ENCODE measurements at places on chromosomes 7 and 10.

DNA sequence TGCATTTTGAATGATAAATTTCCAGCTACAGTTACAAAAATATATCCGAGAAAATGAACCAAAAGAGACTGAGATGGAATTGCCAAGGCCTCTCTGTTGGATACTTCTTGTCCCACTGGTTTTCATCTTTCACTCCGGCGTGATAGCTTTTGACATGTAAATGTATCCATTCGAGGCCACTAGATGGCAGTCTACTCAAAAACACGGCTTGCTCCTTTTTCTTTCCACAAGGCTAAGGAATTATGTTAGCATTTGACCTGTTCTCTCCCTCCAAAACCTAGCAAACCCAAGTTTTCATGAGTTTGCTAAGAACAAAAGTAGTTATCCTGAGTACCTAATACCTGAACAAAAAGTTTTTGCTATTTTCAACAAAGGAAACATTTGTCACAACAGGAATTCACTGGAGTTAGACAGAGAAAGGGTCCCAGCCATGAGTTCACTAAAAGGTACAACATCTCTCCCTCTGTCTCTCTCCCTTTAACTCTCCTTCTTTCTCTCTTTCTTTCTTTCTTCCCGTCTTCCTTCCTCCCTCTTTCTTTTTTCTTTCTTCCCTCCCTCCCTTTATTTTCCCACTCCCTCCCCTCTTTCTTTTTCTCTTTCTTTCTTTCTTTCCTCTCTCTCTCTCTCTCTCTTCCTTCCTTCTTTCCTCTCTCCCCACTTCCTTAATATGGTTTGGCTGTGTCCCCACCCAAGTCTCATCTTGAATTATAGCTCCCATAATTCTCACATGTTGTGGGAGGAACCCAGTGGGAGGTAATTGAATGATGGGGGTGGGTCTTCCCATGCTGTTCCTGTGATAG is 207.9 kb upstream of the MYO3A start:
- DNase-seq: no peak

DNA sequence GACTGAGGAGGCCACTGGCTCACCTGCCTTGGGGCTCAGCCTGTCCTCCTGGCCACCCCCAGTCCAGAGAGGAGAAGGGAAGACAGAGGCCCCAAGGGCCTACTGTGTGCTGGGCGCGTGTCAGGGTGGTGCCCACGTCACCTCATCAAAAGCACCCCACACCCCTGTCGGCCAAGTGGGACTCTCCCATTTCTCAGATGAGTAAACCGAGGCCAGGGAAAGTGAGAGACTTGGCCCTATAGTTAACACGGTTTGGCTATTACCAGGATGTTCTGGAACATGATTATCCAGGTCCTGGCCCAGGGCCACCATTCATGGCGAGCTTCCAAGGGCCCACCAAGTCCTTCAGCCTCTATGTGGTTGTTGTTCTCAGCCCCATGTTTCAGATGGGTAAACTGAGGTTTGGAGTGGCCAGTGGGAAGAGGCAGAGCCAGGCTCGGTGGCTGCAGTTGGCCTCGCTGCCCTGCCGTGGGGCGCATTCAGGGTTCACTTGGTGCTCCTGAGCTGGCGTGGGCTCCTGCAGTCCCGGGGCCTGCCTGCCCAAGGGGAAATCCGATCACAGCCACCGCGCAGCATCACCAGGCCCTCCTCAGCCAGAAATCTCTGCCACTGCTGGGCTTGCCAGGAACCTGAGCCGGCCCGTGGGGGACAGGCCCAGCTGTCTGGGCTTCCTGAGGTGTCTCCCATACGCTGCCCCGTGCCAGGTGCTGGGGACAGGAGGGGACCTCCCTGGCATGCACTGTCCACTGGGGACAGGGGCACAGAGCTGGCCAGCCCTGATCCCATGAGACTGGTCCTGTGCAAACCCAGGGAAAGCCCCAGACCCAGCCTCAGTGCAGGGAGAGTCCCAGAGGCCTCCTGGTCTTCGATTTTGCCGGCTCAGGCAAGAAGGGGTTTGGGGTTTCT is 117.7 kb upstream of the TNRC18 start:
- no peak for DNase-seq

GRCh38 chr7:121279822-121280221 is 49.0 kb upstream of the WNT16 start:
- DNase-seq: no peak

DNA sequence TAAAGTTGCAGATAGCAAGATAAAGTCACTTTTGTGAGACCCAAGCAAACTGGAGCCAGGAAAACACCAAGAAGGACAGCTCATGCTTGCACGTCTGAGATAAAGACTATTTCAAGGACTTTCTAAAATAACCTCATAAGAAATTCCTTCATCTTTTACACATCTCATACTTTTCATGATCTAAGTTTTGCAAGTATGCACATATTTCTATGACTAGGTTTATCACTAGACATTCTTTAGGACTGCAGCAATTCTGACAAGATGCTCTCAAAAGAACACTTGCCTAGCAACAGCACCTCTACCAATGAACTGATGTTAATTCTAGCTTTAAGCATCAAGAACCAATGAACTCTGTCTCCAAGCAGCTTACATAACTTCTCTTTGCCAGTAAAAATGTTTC is 457.6 kb downstream of the SEMA3D start:
- no peak for DNase-seq

GRCh38 chr7:8120390-8121058 is 141.4 kb downstream of the ICA1 start:
- DNase-seq: no peak

- no peak for DNase-seq
These were observed 63.9 kb downstream of the INSYN2A start for GRCh38 chr10:127132451-127132850.

DNA sequence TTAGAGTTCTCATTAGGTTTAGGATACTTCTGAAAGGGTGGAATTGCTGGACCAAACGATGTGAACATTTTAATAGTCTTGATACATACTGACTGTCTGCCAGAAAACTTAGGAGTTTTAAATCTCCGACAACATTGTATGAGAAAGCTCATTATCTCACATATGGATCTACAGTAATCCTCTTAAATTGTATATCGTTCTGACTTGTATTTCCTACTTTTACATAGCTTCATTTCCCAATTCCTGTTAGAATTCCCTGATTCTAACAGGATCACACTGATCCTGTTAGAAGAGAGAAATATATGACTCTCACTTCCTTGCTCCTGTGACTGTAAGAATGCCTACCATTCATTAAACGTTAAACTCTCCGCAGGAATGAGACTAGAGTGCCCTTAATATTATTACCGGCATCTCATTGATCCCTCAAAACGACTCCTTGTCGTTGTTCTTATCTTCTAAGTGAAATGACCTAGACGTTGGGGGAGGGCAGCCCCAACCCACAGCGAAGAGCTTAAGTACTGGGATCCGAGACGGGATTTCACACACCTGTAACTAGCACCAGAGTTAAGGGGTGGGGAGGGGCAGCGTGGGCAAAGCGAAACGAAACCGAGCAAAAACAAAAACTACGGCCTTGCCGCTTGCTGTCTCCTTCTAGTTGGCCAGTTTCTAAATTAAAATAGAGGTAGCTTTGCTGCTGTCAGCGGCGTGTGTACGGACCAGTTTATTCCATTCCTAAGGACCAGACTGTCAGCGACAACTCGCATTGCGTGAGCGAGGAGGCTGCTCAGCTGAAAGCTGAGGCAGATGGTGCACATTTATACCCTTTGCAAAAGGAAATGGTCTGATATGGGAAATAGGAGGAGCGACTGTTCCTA is 678 bp upstream of the TMEM106B start:
- DNase-seq: peak; percentile 25

DNA sequence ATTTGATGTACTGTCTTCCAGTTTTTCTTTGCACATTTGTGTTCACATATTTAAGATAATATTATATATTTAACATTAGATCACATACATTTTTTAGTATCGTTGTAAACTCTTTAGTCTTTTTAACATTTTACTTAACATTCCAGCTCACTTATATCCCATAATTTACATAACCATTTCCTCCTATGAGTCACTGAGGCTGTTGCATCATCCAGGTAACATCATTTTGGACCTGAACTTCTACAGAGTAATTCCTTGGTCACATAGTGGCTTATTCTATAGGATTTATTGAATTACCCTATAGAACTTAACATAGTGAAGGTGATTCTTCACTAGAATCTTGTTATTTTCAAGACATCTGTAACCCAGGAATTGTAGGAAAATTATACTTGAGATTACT is 194.4 kb downstream of the POU6F2 start:
- DNase-seq: no peak

DNA sequence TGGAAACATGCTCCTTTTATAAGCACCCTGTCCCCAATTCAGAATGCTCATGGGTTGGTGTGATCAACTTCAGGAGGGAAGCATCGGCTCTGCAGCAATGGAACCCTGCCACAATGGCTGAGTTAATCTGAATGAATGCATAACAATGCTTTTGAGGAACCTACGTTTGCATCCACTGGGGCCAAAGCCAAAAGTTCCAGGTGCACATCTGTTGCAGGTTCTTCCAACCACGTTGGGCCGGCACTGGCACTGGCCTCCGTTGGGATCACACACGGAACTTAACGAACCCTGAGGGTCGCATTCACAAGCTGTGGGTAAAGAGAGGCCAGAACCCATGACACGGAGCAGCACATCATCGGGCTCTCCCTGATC is 43.4 kb downstream of the LAMB1 start:
- DNase-seq: no peak

GRCh38 chr10:74051736-74052342 is 53.9 kb downstream of the VCL start:
- no peak for DNase-seq

DNA sequence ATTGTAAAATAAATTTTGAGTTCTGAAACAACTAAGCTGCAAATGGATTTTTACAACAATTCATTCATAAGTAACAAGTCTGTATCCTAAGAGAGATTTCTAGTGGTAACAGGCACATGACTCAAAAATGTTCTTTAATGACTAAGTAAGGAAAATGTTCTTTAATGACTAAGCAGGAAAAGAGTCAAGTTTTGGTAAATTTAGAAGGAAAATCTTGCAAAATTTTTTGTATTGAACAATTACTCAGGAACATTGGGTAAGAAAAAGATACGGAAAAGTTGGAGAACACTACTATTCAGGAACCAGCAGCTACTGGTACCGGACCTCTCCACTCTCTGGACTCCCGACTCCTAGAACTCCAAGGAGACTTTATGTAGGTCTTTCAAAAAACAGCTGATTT is 33.5 kb downstream of the HYCC1 start:
- DNase-seq: no peak

DNA sequence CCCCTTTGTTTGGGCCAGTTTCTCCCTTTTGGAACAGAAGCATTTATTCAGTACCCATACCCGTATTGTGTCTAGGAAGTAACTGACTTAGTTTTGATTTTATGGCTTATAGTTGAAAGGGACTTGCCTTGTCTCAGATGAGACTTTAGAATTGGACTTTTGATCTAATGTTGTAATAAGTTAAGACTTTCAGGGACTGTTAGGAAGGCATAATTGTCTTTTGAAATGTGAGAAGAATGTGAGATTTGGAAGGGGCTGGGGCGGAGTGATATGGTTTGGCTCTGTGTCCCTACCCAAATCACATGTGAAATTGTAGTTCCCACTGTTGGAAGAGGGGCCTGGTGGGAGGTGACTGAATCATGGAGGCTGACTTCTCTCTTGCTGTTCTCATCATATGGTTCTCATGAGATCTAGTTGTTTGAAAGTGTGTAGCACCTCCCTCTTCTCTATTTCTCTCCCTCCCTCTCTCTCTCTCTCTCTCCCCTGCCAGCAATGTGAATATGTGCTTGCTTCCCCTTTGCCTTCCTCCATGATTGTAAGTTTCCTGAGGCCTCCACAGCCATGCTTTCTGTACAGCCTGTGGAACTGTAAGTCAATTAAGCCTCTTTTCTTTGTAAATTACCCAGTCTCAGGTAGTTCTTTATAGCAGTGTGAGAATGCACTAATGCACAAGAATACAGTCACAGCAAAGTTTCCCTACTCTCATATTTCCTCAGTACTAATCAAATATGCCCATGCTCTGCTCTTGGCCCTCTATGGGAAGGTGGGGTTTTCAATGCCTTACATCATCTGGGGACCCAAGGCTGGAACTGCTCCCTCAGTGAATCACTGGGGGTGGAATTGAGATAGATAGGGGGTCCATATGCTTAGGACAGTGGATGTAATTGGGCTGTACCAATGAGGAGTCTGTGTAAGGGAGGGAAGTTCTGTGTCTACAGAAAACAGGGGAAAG is 17.2 kb upstream of the AKR1C1 start:
- DNase-seq: no peak

GRCh38 chr10:91289305-91289704 is 68.8 kb downstream of the PCGF5 start:
- DNase-seq: no peak

- no peak for DNase-seq
These were observed 558.3 kb upstream of the TPK1 start for GRCh38 chr7:145394126-145394525.

- no peak for DNase-seq
These were observed 619 bp upstream of the HOXA6 start for GRCh38 chr7:27148031-27148755.

DNA sequence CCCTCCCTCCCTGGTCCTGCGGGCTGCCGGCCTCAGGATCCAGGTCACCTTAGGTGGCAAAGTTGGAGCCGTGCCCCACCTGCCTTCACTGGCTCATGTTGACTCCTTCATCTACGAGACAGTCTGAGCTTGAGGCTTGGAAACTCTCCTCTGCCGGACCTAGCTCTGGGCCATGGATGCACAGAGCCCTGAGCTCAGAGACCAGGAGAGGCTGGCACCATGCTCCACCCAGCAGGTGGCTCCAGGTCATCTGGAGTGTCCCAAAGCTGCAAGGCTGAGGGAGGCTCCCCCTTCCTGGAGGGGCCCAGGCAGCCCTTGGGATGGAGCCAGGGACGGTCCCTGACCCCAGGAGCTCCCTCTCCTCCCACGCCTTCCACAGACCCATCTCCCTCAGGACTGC is 81.3 kb downstream of the PDGFA start:
- DNase-seq: no peak

GRCh38 chr10:50224330-50224952 is 26.9 kb downstream of the ASAH2 start:
- DNase-seq: no peak

GRCh38 chr10:129308953-129309564 is 158.0 kb upstream of the MGMT start:
- DNase-seq: no peak

DNA sequence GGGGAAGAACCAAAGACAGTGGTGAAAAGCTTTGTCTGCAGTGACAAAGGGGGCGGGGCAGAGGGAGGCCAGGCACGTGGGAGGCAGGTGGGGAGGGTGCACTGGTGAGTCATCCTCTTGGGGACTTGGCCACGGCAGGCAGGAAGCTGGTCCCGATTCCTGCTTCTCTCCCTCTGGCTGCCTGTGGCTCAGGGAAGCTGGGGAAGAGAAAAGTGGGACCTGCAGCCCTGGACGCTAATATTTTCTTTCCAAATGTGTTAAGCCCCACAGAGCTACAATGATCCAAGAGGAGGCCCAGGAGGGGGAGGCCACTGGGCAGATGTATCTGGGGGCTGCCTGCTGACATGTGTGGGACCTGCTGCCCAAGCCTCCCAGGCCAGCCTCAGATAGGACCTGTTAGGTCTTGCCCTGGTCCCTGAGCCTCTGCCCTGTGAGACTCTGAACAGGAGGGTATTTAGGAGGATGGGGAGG is 231.8 kb downstream of the KCNMA1 start:
- no peak for DNase-seq

DNA sequence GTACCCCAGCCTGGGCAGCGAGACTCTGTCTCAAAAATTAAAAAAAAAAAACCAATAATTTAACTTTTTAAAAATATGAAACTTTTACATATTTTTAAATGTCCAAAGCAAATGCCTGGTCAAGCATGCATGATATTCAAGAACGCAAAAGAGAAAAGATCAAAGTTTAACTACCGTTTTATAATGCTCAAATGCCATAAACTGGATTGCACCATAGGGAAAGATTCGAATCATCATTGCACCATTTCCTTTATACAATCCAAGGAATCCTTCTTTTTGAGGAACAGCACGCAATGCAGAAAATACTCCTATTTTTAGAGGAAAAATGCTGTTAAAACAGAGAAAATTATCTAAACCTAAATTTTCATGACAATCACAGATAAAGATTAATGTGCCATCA is 20.9 kb downstream of the SLC25A16 start:
- no peak for DNase-seq
